ENCODE measurements at places on chromosomes 5 and 9.

GRCh38 chr5:150774145-150774544 lies 4.4 kb upstream of the SMIM3 start:
- no peaks in the 10 kb centered on the region for H3K27me3 ChIP-seq
- peak; percentile 85 for DNase-seq
- no peaks in the 10 kb centered on the region for H3K36me3 ChIP-seq
- no peak overlapping the region for H3K4me3 ChIP-seq

DNA sequence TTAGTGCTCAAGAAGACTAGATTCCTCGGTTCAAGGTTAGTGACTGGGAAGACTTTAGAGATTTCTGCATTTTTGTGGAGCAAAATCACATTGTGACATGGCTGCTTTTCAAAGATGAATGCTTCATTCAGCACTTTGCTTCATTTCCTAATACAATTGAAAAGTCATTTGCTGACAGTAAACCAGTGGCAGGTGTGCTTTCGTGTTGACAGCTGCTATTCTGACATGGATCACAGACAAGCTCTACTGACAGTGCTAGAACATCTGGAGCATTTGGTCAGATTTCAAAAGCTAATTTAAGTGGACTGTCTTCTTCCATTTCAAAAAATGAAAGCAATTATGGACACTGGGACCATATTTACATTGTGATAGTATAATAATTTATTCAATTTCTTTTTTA lies 1060.1 kb downstream of the PTPRD start:
- DNase-seq = no peak
- H3K27ac ChIP-seq = no peak overlapping the region
- no peaks in the 10 kb centered on the region for H3K27me3 ChIP-seq
- H3K4me1 ChIP-seq = no peaks in the 10 kb centered on the region
- no peaks in the 10 kb centered on the region for H3K36me3 ChIP-seq

- no peak for DNase-seq
- no peak overlapping the region for H3K4me3 ChIP-seq
- no peaks in the 10 kb centered on the region for H3K27me3 ChIP-seq
- no peak overlapping the region for H3K27ac ChIP-seq
- H3K36me3 ChIP-seq = no peaks in the 10 kb centered on the region
- no peaks in the 10 kb centered on the region for H3K4me1 ChIP-seq
Observed at GRCh38 chr5:125331987-125332598, 585.7 kb upstream of the ZNF608 start.

DNA sequence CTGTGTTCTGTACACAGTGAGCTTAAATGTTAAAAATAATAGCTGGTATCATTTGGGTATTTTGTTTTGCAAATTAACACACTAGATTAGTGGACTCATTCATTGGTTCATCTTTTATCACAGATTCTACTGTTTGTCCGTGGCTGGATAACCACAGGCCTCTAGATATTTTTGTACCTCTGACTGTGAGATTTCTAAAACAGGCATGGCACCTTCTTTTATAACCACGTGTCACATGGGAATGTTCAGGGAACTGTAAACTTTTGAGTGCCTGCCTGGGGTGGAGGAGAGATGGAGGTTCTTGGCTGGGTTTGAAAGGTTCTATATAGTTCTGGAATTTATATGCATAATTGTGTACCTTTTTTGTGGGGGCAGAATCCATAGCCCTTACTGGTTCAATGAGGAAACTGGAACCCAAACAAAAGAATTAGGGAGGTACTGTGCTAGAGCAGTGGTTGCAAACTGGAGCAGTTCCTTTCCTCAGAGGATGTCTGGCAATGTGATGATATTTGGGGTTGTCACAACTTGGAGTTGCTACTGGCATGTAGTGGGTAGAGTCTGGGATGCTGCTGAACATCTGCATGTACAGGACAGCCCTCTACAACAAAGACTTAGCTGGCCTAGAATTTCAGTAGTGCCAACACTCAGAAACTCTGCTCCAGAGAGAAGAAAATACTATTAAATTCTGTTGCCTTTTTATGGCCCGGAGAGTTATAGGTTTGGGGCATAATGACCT lies 16.9 kb downstream of the TLE4 start:
- peaks cover 9% of the 10 kb centered on the region for H3K4me1 ChIP-seq
- no peak for DNase-seq
- no peak overlapping the region for H3K27ac ChIP-seq
- peaks cover 7% of the 10 kb centered on the region for H3K36me3 ChIP-seq

DNA sequence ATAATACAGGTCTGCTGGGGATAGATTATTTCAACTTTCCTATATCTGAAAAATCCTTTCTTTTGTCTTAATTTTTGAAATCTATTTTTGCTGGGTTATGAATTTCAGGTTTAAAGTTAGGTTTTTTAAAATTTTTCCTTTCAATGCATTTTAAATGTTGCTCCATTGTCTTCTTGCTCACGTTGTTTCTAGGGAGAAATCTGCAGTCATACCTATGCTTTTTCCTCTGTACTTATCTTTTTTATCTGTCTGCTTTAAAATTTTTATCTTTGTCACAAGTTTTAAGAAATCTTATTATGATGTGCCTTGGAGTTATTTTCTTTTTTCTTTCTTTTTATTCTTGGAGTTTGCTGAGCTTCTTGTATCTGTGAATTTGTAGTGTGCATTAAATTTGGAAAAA lies 412.0 kb upstream of the KIF2A start:
- no peaks in the 10 kb centered on the region for H3K4me1 ChIP-seq
- no peak overlapping the region for H3K27ac ChIP-seq
- no peak overlapping the region for H3K4me3 ChIP-seq
- DNase-seq = no peak
- no peaks in the 10 kb centered on the region for H3K27me3 ChIP-seq
- H3K36me3 ChIP-seq = no peaks in the 10 kb centered on the region

DNA sequence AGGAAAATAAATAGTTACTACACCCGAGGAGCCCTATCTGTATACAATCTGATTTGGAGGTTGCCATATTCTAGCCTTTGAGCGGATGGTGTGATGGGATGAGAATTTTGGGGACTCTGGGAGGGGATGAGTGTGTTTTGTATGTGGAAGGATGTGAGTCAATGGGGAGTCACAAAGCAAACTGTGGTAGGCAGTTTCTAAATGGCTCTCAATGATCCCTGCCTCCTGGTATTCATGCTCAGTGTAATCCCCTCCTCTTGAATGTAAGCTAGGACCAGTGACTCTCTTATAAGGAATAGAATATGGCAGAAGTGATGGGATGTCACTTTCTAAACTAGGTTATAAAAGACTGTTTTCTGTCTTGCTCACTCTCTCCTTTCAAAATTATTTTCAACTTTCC lies 205.7 kb upstream of the RIOK2 start:
- no peaks in the 10 kb centered on the region for H3K4me1 ChIP-seq
- no peaks in the 10 kb centered on the region for H3K36me3 ChIP-seq
- H3K27ac ChIP-seq = no peak overlapping the region
- no peak for DNase-seq
- no peaks in the 10 kb centered on the region for H3K27me3 ChIP-seq
- no peak overlapping the region for H3K4me3 ChIP-seq

DNA sequence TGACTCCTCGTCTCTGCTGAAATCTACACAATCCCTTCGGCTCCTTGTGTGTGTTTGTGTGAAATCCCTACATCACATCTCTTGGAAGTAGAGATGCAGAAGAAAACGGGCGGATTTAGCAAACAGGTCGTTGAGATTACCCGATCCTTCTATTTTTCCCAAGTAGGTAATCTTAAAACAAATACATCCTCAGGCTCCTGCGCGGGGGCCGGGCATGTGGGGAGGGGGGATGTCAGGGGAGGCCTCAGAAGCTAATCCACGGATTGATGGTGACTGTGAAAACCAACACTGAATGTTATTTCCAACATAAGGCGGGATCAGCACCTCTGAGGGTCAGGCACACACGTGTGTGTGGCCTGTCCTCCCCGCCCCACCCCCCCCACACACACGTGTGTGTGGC lies 137.8 kb downstream of the ROR2 start:
- H3K27ac ChIP-seq = no peak overlapping the region
- no peak for DNase-seq
- H3K4me3 ChIP-seq = no peak overlapping the region
- H3K27me3 ChIP-seq = no peaks in the 10 kb centered on the region

DNA sequence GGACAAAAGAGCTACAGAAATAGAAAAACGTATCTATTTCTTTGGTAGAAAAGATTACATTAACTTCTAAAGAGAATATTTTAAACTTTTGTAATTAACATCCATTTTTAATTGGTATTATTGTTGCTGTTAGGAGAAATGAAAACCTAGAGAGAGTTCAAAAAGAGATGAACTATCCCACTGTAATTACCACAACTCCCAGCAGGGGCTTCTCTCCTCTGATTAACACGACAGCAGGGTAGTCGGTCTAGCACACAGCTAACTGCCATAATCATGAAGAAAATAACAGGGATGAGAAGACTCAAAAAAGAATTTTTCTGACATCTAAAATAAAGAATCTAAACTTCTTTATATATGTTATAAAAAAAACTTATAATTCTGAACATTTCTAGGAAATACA lies 86.2 kb upstream of the CDH9 start:
- DNase-seq = peak; percentile 45
- no peaks in the 10 kb centered on the region for H3K27me3 ChIP-seq
- no peak overlapping the region for H3K27ac ChIP-seq
- peaks cover 5% of the 10 kb centered on the region for H3K4me1 ChIP-seq

DNA sequence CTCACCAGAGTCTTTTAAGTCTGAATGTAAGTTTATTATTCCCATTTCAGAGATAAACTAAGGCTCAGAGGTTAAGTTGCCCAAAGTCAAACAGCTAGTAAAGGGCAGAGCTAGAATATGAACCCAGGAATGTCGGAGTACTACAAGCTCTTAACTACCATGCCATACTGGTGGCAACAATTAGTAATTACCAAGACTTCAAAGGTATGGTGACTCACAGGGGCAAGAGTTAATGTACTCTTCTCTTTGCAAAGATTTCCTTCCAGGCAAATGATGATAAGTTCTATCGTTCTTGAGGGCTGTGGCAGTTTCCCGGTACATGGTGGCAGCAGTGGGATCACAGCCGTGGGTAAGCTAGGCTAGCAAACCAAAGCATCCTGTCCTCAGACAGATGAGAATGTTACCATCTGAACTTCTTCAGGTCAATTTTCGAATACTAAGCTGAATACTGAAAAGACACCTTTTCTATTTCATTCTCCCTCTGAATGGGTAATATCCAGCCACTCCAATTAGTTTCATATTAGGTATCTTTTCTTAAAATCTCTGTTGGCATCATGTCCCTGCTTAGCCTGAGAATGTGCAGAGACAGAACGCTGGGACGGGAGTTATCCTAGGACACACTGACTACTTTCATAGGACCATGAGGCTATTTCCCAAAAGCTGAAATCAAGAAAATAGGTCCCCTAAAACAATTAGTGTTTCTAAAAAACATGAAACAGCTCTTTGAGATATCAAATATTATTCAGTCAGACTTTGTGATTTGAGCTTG lies 117.0 kb upstream of the NR5A1 start:
- peaks cover 16% of the 10 kb centered on the region for H3K4me1 ChIP-seq
- no peak overlapping the region for H3K4me3 ChIP-seq
- H3K27me3 ChIP-seq = no peaks in the 10 kb centered on the region
- no peak for DNase-seq

DNA sequence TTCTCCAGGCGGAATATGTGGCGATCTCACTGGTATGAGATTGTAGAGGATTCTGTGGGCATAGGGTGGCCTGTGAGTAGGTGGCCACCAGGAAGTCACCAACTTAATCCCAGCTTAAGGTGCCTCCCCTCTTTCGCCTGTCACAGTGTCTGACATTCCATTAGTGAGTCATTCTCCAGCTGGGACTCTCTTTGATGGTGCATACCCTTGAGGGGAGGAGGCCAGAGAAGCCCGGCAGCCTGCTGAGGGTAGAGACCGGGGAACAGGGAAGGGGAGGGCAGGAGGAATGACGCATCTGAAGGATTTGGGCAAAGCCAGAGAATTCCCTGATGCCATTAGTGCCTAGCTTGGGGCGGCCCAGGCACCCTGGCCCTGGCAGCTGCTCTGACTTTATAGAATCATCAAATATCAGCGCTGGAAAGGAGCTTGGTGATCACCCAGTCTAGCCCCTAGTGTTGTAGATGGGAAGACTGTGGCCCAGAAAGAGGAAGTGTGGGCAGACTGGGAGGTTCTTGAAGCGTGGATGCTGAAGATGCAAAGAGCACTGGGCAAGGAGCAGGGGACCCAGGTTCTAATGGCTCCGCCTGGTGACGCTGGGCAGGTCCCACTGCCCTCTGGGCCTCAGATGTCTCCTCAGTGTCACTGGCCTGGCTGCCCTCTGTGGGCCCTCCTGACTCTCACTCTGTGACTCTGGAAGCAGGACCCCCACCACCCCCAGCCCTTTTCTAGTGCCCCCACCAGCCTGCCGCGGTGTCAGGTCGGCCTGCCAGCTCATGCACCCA lies 41.4 kb downstream of the DAB2IP start:
- H3K4me1 ChIP-seq = peaks cover 14% of the 10 kb centered on the region
- H3K27ac ChIP-seq = peak overlapping the region; percentile 33
- no peaks in the 10 kb centered on the region for H3K27me3 ChIP-seq
- DNase-seq = peak; percentile 31
- H3K4me3 ChIP-seq = no peak overlapping the region

GRCh38 chr5:944992-945685 lies 52.5 kb downstream of the TRIP13 start:
- no peaks in the 10 kb centered on the region for H3K36me3 ChIP-seq
- no peak overlapping the region for H3K4me3 ChIP-seq
- H3K27me3 ChIP-seq = peaks cover 67% of the 10 kb centered on the region
- H3K27ac ChIP-seq = no peak overlapping the region

GRCh38 chr5:174090129-174090528 lies 44.6 kb downstream of the NSG2 start:
- H3K4me1 ChIP-seq = peaks cover 5% of the 10 kb centered on the region
- no peak overlapping the region for H3K27ac ChIP-seq
- DNase-seq = no peak
- H3K36me3 ChIP-seq = no peaks in the 10 kb centered on the region
- H3K4me3 ChIP-seq = no peak overlapping the region

GRCh38 chr9:13728131-13728530 lies 448.6 kb upstream of the MPDZ start:
- H3K36me3 ChIP-seq = no peaks in the 10 kb centered on the region
- H3K4me3 ChIP-seq = no peak overlapping the region
- H3K27ac ChIP-seq = peak overlapping the region; percentile 49
- DNase-seq = peak; percentile 9
- peaks cover 32% of the 10 kb centered on the region for H3K4me1 ChIP-seq
- no peaks in the 10 kb centered on the region for H3K27me3 ChIP-seq

- H3K27me3 ChIP-seq = no peaks in the 10 kb centered on the region
- H3K4me3 ChIP-seq = no peak overlapping the region
- H3K27ac ChIP-seq = no peak overlapping the region
- H3K4me1 ChIP-seq = no peaks in the 10 kb centered on the region
Observed at GRCh38 chr9:89065921-89066320, 74.7 kb downstream of the S1PR3 start.

- H3K27me3 ChIP-seq = peaks cover 22% of the 10 kb centered on the region
- H3K27ac ChIP-seq = no peak overlapping the region
- peaks cover 19% of the 10 kb centered on the region for H3K4me1 ChIP-seq
- H3K4me3 ChIP-seq = no peak overlapping the region
- no peak for DNase-seq
Observed at GRCh38 chr5:60333005-60333571, 366.9 kb downstream of the DEPDC1B start.

DNA sequence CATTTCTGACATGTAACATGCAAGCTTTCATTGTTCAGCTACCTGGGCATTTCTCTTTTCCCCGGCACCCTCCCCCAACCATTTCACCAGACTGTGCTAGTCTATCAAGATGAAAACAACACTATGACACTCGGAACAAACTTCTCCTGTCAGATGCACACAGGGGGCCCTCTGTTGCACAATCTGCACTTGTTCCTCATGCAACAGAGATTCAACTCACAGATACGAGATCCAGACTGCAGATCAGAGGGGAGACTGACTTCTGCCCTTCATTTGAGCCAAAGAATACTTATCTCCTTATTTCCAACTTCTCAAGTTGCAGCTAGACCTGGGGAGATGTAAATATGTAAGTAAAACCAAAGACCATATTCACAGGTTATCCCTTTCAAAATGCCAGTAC lies 15.7 kb upstream of the FST start:
- no peak for DNase-seq
- H3K27ac ChIP-seq = no peak overlapping the region
- peaks cover 1% of the 10 kb centered on the region for H3K4me1 ChIP-seq
- H3K4me3 ChIP-seq = no peak overlapping the region

Data from MCF 10A (cell line).